GM03348 (cell line): ENCODE measurements at places on chromosomes 3 and 15.

GRCh38 chr3:143200001-143200924 lies 80.7 kb downstream of the CHST2 start:
- peak; percentile 53 for DNase-seq

DNA sequence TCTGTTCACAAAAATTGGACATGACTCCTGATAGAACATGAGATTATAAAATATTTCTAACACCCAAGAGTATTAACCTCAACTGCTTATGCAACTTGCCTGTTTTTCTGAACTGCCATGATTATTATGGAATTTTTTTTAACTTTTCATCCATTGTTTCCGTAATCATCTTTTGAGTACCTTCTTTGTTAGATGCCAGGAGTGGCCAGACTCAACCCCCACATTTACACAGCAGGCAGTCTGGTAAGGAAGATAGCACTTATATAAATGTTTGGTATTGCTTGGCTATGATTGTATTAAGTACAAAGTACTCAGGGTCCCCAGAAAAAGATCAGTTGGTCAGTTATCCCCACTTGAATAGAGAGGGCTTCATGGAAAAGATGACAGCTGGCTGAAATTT lies 74.3 kb downstream of the CRYBG3 start:
- DNase-seq = no peak

DNA sequence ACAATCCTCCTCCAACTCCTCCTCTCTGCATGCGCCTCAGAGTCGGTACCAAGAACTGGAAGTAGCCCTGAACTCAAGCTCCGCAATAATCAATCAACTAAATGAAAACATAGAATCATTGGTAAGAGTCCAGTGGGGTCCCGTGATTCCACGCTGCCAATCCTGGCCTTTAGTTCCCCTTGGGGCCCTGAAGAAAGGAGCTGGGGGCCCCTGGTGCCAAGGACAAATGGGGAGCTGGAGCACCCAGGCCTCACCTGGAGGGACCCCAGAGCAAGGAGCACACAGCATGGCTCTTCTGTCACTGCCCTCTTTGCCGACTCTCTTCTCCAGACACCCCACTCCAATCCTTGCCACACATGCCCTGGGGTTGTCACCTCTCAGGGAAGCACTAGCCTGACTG lies 80.3 kb downstream of the ADAMTS7 start:
- no peak for DNase-seq

DNA sequence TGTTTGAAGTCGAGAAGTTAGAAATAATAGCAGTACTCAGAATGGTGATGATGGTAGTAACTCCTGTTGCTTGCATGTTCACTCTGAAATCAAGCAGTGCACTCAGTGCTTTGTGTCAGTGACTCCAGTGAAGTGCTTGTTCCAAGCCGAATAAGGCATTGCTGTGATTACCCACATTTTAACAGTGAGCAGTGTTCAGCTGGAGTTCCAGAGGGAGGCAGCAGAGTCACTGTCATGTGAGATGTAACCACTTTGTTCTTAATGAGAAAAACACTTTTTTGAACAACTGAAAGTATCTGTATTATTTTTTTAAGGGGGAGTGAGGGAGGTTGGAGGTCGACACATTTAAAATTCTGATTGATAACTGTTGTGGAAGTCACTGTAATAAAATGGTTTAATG lies 3.7 kb downstream of the MDFIC2 start:
- peak; percentile 2 for DNase-seq

GRCh38 chr15:35696767-35697231 lies 150.8 kb upstream of the DPH6 start:
- DNase-seq = peak; percentile 50

GRCh38 chr3:136194409-136195257 lies 1.5 kb downstream of the MSL2 start:
- DNase-seq = no peak

DNA sequence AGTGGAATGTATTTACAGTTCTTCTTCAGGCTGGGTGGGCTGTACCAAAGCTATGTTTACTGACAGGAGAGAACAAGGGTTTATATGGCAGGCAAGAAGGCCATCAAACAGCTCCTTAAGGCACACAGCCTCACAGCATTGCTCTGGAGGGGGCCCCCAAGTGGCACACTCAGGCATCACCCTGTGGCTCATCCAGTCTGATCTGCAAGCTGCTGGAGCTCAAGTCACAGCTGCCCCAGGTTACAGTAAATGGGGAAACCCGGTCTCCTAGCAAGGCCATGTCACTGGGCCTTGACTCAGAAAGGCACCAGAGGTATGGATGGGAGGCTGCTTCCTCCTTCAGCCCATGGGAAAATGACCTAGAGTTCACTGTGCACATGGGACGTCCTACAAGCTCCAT lies 67.5 kb downstream of the TFG start:
- DNase-seq = no peak

DNA sequence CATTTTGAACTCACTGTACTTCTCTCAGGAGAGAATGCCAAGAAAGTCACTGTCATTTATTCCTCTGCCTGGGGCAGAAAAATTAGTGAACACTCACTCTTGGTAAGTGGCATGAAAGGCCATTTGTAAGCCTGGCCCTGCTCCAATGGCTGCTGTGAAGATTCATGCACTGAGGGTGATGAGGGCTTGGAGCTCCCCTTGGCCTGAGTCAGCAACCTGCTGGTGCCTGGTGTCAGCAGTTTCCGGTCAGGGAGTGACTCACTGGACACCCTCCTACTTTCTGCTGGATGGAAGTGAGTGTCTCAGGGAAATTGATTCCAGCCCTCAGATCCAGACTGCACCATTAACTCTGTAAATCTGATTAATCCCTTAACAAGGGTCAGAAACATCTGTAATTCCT lies 37.6 kb downstream of the TRA2B start:
- DNase-seq = peak; percentile 91

DNA sequence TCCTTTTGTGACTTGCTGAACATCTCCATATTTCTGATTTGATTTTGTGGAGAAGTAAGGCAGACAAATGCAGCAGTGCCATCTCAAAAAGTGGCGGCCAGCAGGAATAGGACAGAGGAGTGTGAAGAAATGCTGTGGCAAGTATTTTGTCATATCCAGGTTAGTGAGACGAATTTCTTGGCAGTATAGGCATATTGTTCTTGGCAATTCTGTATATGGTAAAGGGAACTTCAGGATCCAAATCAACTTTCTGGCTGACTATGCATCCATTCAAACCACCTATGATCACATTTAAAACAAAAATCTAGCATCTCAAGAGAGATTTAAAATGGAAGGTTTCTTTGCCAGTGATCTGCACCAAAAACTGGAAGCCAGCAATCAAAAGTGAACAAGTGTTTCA lies 228.0 kb downstream of the DTWD1 start:
- DNase-seq = no peak

DNA sequence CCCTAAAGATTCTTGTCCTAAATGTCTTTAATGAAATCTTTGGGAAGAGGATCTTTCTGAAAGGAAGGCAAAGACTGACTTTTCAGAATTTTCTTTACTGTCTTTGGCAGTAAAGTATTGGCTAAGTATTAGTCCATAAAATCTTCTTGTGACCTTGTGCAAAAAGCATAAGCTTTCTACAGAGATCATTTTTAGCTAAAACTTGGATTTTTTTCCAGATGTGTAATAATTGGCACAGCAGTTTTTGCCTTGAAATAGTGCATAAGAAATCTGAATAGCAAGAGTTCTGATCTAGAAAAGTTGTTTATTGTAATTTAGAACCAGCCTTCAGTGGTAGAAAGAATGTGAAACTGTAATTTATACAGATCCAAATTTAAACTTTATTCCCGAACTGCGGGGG lies 122.8 kb upstream of the CGNL1 start:
- DNase-seq = no peak

GRCh38 chr3:114333180-114333922 lies 39.5 kb downstream of the TIGIT start:
- no peak for DNase-seq

GRCh38 chr3:114058646-114059045 lies 2.1 kb downstream of the QTRT2 start:
- no peak for DNase-seq

DNA sequence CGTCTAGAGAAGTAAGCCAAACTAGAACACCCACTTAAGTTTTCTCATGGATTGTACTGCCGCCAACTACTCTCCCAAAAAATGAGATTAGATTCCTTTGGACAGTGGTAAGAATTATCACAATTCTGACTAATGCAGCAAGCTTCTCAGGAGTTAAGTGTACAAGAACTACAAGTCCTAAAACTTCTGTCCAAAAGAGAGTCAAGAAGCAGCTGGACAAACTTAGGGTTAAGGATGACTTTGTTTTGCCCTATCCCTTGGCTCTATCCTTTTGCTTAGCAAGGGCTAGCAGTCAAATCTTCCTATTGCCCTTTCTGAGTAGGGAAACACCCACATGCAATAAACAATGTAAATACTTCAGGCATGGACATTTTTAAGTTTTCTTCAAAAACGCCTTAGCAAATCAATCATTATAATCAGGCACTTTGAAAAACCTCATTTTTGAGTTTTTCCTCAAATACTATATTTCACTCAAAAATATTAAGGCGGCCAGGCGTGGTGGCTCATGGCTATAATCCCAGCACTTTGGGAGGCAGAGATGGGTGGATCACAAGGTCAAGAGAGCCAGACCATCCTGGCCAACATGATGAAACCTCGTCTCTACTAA lies 19.5 kb downstream of the RAF1 start:
- DNase-seq = peak; percentile 69

GRCh38 chr3:133896002-133896761 lies 500 bp upstream of the RAB6B start:
- DNase-seq = peak; percentile 43

- no peak for DNase-seq
Observed at GRCh38 chr3:181363231-181363630, 348.5 kb upstream of the SOX2 start.

- DNase-seq = no peak
Observed at GRCh38 chr3:10280177-10280529, 12.6 kb downstream of the GHRL start.

DNA sequence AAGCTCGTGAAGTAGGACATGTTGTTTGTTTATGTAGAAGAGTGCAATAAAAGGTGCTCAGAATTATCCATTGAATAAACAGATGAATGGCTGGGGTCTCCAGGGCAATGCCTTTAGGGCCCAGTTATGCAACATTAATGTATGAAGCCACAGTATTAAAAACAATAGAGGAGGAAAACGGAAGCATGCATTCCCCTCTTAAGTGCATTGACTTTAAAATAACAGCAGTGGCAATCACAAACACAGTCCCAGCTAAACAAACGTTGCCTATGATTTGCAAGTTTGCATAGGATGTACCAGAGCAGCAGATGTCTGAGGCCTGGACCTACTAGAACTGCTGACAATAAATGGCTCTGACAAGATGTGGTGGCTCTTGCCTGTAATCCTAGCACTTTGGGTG lies 60.6 kb upstream of the GCNT3 start:
- DNase-seq = no peak

GRCh38 chr15:73747847-73748590 lies 5.1 kb downstream of the INSYN1 start:
- DNase-seq = no peak

GRCh38 chr3:7646851-7647250 lies 785.9 kb downstream of the GRM7 start:
- no peak for DNase-seq

- DNase-seq = no peak
Observed at GRCh38 chr15:100901296-100901695, 17.9 kb upstream of the LRRK1 start.

DNA sequence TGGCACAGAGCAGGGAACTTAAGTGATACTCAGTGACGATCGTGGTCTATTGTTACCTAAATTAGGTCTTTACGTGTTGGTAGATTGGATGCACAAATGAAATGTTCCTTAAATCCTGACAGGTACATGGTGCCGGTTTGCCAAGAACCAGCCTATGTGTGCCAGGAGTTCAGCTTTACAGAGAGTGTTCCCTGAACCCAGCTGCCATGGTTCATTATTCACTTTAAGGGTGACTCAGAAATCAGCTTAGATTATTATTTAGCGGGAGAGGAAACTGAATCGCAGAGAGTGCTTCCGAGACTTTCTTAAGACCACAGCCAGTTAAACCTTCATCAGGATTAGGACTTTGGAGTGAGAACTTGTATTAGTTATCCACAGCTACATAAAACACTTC lies 21.5 kb downstream of the FAM43A start:
- DNase-seq = no peak

DNA sequence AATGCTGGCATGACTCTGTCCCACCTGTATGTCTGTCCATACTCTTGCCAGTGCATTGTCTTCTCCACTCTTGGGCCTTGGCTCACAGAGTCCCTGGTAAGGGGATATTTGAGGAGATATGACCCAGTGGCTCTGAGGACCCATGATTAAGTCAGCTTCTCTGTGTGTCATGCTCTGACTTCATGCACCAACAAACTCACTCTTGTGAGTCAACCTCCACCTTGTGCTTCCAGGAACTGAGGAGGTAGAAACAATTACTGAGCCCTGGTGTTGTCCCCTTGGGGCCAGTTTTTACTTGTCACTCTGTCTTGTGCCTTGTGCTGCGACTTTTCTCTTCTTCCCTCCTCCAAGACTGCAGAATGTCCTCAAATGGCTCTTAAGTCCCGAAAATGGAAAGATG lies 127.1 kb downstream of the ABHD5 start:
- no peak for DNase-seq

GRCh38 chr15:87496109-87496508 lies 760.4 kb downstream of the NTRK3 start:
- no peak for DNase-seq

- peak; percentile 88 for DNase-seq
Observed at GRCh38 chr3:127690106-127690505, 17.4 kb downstream of the ABTB1 start.
